ENCODE measurements at places on chromosomes 7 and 10.

DNA sequence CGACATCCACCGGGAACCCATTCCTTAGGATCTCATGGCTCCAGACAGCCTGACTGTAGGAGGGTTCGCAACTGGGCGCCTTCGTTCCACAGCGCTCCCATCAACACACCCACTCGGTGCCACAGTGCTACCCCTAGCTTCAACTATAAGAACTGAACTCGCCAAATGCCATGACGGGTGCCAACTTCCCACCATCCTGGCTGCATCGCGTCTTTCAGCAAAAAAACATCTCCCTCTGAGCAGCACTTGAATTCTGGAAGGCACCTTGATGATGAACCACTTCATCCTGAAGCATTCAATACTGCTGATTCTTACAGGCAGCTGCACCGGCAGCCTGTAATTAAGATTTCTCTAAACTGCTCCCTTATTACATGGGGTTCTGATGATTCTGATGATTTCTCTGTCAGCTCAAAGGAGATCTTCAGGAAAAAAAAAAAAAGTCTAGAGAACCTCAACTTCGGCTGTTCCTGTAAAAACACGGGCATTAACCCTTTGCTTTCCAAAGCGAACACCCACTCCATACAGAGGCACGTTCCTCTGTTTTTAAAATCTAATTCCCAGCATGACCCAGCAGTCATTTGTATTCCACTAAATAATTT is 1.3 kb downstream of the CYTH3 start:
- DNase-seq = no peak

- no peak for DNase-seq
These were observed 132.4 kb upstream of the PALS2 start for GRCh38 chr7:24440892-24441291.

DNA sequence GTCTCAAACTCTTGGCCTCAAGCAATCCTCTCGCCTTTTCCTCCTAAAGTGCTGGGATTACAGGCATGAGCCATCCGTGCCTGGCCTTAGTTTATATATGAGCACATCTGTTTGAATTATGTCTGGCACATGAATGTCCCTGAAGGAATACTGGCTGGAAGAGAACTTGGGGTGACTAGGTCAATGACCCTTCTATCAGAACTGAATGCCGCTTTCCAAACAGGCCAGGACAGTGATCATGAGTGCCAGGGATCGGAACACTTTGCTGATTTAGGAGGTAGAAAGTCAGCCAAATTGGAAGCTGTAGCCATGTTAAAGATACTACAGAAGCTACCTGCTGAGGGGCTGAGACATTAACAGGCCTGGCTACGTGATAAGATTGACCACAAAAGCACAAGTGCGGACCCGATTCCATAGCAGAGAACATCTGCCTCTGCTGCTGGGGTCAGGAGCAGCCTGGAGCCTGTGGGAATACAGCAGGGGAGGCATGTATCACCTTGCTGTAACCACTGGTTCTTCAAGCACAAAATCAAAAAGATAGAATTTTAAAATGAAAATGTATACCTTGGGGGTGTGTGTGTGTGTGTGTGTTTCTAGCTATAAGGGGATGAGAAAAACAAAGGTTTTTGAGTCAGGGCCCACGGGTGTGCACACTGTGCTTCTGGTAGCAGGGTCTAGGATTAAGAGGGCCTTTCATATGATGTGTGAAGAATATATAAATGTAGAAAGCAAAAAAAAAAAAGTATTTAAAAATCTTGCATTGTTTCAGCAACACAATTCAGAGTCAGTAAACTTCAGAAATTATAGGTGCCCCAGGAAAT is 293.7 kb downstream of the BBS9 start:
- DNase-seq = no peak

GRCh38 chr7:24574950-24575349 is 1.7 kb downstream of the PALS2 start:
- DNase-seq = no peak

GRCh38 chr7:2999078-2999500 is 44.6 kb downstream of the CARD11 start:
- DNase-seq = no peak

- DNase-seq = no peak
These were observed 8.5 kb downstream of the ASAH2 start for GRCh38 chr10:50242777-50243176.

DNA sequence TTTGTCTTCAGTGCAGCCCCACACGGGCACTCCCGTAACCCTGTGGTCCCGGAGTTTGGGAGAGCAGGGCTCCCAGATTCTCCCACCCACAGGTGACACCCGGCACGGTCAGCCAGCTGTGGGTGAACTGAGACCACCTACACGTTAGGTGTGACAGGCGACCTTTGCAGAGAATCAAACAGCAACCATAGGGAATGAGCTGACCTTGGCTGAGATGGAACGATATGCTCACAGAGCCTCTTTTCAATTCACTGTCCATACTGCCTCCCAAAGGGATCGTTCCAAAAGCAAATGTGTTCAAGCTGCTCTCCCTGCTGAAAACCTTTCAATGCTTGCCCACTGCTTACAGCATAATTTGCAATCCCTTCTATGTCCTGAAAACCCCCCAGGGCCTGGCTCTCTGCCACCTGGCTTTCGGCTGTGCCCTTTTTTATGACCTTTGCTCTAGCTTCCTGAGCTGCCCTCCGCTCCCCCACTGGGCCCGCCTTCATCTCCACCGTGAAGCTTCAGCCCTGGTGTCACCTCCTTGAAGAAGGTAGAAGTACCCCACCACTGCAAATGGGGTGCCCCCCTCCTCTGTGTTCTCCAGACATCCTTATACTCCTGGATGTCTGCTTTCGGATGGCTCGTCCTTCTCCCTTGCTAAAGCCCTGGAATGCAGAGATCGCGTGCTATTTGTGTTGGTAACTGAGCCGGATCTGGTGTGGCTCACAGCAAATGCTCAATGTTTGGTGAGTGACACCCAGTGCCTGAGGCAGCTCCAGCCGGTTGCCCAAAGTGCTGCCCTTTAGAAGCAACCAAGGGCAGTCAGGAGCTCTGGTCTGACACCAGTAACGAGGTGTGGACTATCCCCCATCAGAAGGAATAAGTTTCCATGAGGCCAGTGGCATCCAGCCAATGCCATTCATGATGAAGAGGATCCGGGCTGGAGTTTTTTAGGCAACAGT is 90.4 kb downstream of the KIAA1549 start:
- DNase-seq = no peak

- DNase-seq = no peak
These were observed 18.1 kb upstream of the OIT3 start for GRCh38 chr10:72875250-72876055.

DNA sequence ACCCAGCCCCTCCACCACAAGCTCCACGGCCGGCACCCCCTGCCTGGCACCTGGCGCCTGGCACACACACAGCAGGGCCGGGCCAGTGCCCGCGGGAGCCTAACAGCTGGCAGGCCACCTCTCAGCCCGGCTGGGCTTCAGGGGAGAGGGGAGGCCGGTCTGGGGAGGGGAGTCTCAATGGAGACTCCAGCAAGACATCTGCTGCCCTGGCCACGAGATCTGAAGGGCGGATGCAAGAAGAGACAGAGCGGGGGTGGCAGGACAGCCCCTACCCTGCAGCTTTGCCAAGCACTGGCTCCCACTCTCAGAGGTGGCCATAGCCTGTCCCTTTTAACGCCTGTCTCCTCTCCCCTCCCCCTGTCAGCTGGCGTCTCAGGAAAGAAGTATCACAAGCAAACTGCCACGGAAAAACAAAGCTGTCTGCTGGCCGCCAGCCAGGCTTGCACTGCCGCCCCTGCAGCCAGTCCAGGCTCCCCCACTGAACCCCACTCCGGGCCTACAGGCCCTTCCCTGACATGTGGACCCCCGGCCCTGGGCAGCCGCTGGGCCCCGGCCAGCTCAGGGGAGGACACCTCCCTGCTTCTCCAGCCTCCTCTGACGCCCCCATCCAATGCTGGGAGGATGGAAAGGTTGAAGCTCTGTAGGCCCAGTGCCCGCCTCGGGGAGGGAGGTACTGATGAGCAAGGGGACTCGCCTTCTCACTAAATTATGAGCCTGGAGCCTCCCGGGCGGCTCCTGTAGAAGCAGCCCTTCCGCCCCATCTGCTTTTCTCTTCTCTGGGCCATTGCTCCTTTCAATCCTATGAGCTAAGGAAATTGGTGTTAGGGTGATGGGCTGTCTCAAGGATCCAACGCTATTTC is 178.4 kb downstream of the ARHGAP12 start:
- no peak for DNase-seq

- DNase-seq = no peak
These were observed at the start of gene GJC3 for GRCh38 chr7:99928994-99929729. Gene GJC3, minus strand, starts transcription at chr7:99929620. Its CDS starts 0 bp downstream, at chr7:99929620.

DNA sequence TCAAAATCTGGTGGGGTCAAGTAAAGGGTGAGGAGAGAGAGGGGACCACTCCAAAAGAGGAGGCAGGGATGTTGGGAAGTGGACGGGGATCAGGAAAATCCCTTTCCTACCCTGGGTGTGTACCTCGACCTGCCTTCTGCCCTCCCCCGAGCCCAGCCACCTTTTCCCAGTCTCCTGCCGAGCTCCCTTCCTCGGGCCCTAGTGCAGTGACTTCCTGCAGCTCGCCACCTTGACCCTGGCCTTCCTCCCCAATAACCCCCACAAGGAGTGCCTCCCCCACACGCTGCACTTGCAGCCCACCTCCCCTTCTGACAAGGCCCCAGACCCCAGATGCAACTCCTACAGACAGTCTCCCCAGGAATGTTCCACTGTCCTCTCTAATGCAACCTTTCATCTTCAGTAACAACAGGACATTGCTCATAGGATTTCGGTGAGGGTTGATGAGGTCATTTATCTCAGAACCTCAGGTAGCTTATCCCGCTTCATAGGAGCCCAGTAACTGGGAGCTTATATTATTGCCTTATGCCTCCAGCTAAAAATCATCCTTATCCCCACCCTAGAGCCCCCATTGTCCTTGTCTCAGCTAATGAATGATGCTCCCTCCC is 90.1 kb downstream of the MKI67 start:
- no peak for DNase-seq

DNA sequence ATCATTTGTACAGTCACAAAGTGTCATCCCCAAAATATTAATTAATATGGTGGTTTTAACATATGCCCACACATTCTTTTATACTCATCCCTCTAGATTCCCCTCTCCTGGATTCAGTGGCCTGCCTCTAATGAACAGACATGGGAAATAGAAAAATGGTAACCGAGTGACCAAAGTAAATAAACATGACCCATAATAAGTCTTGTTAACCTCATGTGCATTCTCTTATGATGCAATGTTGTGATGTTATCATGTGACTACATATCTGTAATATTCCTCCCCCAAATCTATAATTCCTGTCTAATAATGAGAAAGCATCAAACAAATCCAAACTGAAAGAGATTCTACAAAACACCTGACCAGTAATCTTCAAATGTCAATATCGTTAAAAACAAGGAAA is 164.5 kb upstream of the PRSS1 start:
- no peak for DNase-seq

DNA sequence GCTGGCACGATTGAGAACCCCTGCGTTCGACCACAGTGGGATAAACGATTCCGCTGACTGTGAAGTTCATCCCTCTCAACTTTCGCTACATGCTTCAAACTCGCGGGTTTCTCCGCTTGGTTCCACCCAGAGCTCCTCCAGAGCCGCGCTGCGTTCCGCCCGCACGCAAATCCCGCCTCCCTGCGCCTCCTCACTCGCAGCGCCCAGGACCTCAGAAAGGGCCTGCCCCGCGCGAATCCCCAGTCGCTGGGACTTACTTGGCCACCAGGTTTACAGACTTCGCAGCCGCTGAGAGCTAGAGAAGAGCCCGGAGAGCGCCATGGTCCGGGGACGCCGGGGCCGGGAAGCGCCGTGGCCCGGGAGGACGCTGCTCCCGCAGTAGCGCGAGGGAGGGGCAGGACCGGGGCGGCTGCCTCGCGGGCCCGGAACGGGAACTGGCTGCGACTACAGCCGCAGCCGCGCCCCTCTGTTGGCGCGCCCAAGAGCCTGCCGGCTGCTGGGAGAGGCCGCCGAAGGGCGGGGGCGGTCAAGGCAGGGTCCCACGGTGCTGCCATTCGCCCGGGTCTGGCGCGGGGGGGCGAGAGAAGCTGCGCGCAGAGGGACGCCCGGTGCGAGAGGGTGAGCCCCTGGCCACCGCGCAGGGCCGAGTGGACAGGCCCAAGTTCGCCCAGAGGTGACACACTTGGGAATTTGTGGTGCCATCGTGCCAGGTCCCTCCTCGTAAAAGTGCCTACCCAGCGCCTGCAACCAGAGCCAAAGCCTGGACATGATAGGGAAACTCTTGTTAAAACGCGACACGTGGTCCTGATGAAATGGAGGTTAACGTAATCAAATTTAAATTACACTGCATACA is at the start of gene NOD1:
Gene NOD1 (minus strand): TSS at position 436 of the 853 bp plus-strand sequence. CDS start 21,863 bp downstream, outside the sequence.
- DNase-seq = peak; percentile 23

DNA sequence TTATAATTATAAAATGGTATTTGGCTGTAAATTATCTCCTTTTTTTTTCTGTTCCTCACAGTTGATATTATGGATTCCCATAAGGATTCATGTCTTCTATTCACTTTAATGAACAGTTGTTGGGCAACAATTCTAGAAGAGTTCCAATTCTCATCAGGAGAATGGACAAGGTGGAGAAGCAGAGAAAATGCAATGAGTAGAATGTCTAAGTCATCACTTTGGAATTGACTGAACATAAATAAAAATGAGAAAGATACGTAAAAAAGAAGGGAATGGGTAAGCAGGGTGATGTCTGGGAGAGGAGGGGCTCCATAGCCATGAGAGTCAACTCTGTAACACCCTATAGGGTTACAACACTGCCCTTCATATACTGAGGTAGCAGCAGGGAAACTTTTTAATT is 1.8 kb upstream of the CAV2 start:
- no peak for DNase-seq

DNA sequence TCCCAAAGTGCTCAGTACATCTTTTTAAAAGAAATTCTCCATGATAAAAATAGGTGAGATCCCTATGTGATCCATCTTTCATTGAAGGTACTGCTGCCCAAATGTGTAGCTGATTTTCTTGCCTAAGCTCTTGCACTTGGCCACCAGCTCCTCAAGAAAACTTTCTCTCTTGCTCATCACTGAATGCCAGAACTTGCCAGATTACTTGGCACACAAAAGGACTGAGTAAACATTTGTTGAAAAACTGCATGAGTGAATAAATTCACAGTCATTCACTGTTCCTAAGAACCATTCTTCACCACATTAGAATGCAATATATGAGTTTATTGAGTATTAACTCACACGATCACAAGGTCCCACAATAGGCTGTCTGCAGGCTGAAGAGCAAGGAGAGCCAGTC is 99.9 kb downstream of the TRIL start:
- no peak for DNase-seq

DNA sequence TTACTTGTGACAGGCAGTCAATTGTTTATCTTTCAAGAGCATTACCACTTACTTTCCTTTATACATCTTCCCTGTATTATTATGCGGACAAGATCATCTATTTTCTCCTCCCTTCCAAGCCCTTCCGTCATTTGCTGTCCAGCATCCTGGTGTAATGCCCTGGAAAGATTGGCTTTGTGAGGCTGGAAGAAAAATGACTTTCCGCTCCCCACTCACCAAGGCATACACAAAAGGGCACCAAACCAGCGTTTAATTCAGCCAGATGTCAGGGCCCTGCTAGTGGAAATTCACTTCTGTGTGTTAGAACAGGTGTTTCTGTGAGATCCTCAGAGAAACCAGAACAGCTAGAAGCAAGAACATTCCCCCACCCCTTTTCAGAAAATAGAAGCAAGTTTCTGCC is 128.1 kb upstream of the NANOS1 start:
- no peak for DNase-seq
